ENCODE measurements at places on chromosomes 5 and 9.

DNA sequence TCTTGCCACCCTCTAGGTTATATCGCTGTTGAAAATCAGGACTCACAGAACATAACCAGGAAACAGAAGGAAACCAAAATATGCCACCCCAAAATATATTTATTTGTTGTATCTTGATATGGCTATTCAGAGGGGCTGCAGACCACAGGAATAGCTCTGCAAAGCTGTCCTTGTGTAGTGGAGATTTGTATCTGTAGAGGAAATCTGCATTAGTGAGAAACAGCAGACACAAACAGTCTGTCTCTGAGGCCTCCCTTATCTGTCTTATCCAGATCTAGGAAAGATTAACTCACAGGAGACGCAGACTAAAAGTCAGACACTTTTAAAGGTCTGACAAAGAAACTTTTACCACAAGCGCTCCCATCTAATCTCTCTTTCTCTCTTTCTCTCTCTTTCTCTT, 54.1 kb upstream of the CEMIP2 start:
- no peak for DNase-seq

DNA sequence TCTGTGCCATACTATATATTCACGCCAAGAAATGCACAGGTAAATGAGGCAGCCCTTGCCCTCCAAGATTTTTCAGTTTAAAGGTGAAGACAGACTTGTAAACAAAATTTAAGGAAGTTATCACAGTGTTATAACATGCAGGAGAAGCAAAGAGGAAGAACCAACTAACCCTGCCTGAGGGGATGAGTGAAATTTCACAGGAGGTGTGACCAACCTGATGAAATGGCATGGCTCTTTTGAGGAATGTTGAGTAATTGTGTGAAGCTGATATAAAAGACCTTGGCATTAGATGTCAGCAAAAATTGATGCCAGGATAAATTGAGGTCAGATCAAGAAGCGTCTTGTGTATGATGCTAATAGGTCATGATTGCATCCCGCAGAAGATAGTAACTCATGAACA, 86.5 kb downstream of the HCN1 start:
- no peak for DNase-seq

DNA sequence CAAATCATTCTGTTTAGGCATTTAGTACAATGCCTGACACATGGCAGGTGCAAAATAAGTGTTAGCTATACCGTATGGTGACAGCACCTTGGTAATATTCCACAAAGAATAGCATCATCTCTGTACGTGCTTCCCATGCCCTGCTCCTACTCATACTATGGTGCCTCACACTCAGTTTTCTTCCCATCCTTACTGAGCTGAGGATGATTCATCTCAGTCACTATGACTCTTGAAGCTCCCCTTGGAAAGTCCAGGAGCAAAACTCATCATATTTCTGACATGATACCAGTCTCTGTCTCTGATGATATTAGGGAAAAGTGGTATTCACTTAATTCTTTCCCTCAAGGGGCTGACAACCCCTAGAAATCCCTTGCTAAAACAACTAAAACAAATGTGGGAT, 423.3 kb downstream of the EFNA5 start:
- DNase-seq, result no peak

GRCh38 chr9:124420991-124421543, 5.8 kb upstream of the PSMB7 start:
- DNase-seq, result no peak
